ENCODE measurements at places on chromosomes 12 and 14.
A peak's percentile ranks its signal among the peaks of the same experiment; 100 is the strongest.

GRCh38 chr12:124917135-124917840 lies 2.8 kb upstream of the UBC start:
- peaks cover 5% of the 10 kb centered on the region for H3K36me3 ChIP-seq
- peak overlapping the region; percentile 20 for H3K4me3 ChIP-seq
- peaks cover 16% of the 10 kb centered on the region for H3K4me1 ChIP-seq
- H3K27me3 ChIP-seq = no peaks in the 10 kb centered on the region
- DNase-seq = peak; percentile 100

DNA sequence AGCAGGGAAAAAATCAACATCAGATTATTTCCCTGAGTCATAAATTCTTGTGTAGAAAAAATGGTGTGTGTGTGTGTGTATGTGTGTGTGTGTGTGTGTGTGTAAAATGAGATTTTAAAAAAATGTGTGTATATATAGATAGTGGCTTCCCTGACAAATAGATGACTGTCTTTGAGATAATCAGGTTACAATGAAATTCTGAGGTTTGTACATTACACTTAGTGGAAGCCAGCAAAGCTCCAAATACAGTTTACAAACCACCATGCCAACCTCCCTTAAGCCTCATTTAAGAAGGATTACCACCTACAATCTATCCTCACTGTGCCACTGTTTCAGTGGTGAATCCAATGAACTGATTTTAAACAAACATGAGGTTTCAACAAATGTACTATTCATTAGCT lies 93.8 kb downstream of the MED13L start:
- no peak for DNase-seq
- no peaks in the 10 kb centered on the region for H3K36me3 ChIP-seq
- peaks cover 6% of the 10 kb centered on the region for H3K4me1 ChIP-seq
- H3K4me3 ChIP-seq = no peak overlapping the region
- H3K27me3 ChIP-seq = no peaks in the 10 kb centered on the region

GRCh38 chr12:12010277-12011039 lies 60.3 kb upstream of the BCL2L14 start:
- no peaks in the 10 kb centered on the region for H3K36me3 ChIP-seq
- no peak overlapping the region for H3K4me3 ChIP-seq
- H3K27me3 ChIP-seq = no peaks in the 10 kb centered on the region
- peaks cover 6% of the 10 kb centered on the region for H3K4me1 ChIP-seq

DNA sequence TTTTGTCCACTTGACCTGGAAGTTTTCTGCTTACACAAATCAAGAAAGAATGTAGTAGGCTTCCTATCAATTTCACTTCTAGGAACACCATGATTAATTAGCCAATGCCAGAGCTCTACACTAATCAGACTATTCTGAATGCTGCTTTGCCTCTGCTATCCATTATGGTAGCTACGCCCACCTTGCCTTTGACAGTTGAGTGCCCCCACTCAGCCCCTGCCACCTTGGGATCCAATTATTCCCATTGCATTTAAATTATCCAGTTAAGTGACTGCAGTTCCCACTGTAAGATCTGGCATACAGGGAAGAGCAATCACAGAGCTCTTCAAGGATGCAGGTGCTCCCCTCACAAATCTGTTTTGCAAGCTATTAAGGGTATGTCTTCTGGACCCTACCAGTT lies 47.5 kb downstream of the FIGNL2 start:
- no peaks in the 10 kb centered on the region for H3K4me1 ChIP-seq
- no peak for DNase-seq
- H3K4me3 ChIP-seq = no peak overlapping the region
- no peaks in the 10 kb centered on the region for H3K27me3 ChIP-seq
- H3K36me3 ChIP-seq = no peaks in the 10 kb centered on the region

DNA sequence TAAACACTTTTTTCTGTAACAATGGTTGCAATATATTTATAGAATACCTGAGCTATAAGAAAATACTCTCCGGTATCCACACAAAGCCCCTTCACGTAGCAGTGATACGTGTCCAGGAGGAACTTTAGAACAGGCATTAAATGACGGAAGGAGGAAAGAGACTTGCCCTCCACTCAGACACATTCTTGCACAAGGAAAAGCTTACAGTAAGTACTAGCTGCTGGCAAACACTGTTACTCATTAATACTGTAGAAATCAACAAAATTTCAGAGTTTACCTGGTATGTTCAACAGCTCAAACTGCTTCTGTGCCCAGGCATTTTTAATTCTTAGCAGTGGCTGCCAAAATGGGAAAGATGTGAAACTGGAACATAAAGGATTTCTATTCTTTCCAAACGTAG lies 41.7 kb downstream of the PRKD1 start:
- no peak overlapping the region for H3K27ac ChIP-seq
- no peak for DNase-seq
- H3K36me3 ChIP-seq = no peaks in the 10 kb centered on the region
- H3K4me3 ChIP-seq = no peak overlapping the region
- no peaks in the 10 kb centered on the region for H3K4me1 ChIP-seq

GRCh38 chr14:87282266-87282665 lies 710.7 kb downstream of the GALC start:
- H3K36me3 ChIP-seq = no peaks in the 10 kb centered on the region
- H3K27me3 ChIP-seq = no peaks in the 10 kb centered on the region
- peaks cover 2% of the 10 kb centered on the region for H3K4me1 ChIP-seq
- DNase-seq = no peak
- no peak overlapping the region for H3K4me3 ChIP-seq

GRCh38 chr12:9751204-9752144 lies 9.2 kb downstream of the CD69 start:
- H3K27ac ChIP-seq = no peak overlapping the region
- no peaks in the 10 kb centered on the region for H3K4me1 ChIP-seq
- DNase-seq = peak; percentile 25

DNA sequence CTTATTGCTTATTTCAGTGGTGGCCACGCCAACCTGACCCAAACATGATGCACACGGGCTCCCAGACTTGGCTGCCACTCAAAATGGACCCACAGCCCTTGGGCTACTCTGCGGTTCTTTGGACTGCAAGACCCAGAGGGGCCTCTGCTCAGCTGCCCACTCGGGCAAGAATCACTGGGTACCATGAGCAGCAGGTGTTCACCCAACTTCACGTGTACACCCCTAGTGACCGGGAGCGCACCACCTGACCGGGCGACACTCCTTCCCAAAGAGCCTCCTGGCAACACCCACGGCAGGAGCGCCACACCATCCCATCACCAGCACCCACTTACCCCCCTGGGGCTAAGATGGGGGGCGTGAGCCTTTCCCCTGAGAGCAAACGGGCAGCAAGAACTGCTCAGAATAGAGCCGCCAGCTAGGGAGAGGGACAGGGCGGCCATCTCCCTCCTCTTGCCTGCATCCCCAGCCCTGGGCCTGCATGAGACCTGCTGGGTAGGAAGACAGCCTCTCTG lies 32.0 kb downstream of the CCNK start:
- no peak for DNase-seq
- no peaks in the 10 kb centered on the region for H3K4me1 ChIP-seq
- no peak overlapping the region for H3K4me3 ChIP-seq
- no peak overlapping the region for H3K27ac ChIP-seq

DNA sequence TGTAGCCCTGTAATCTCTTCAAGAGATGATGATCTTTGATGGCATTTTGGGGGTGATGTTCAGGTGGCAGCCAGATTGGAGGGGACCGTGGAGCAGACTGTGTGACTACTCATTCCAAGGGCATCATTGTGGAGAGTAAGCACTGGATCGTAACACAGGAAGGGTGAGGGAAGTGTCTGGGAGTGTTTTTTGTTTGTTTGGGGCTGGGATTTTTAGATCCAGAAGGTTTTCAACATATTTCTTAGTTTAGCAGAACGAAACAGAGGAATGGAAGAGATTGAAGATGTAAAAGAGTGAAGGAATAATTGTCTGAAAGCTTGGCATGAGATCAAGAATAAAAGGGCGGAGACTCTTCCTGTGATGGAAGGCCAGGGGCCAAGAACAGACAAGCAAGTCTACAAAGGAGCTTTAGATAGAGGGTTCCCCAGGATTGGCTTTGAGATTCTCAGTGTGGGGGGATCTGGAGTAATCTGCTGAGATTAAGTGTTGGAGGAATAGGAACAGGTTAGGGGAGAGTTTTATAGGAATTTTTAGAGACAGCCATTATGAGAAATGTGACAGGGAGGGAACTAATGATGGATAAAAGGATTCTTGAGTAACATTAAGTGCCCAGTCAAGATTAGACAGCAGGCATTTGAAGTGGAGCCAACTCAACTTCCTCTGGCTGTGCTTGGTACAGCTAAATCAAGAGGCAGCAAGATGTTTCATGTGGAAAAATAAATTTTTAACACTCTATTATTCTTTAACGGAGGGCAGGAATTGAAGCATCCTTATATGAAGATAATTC lies 79.7 kb upstream of the REP15 start:
- no peak for DNase-seq
- no peaks in the 10 kb centered on the region for H3K36me3 ChIP-seq
- no peak overlapping the region for H3K4me3 ChIP-seq
- H3K27ac ChIP-seq = no peak overlapping the region
- peaks cover 9% of the 10 kb centered on the region for H3K4me1 ChIP-seq
- H3K27me3 ChIP-seq = no peaks in the 10 kb centered on the region

DNA sequence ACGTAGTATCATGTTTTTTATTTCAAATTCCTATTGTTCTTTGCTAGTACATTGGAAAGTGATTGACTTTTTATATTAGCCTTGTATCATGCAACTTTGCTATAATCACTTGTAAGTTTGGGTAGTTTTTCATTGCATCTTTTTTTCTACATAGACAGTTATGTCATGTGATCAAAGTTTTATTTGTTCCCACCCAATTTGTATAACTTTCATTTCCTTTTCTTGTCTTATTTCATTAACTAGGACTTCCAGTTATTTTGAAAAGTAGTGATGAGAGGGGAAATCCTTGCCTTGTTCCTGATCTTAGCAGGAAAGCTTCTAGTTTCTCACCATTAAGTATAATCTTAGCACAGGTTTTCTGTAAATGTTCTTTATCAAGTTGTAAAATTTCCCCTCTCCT lies 9.8 kb upstream of the KRT6A start:
- no peaks in the 10 kb centered on the region for H3K36me3 ChIP-seq
- H3K27me3 ChIP-seq = no peaks in the 10 kb centered on the region
- no peak overlapping the region for H3K4me3 ChIP-seq
- H3K4me1 ChIP-seq = no peaks in the 10 kb centered on the region

DNA sequence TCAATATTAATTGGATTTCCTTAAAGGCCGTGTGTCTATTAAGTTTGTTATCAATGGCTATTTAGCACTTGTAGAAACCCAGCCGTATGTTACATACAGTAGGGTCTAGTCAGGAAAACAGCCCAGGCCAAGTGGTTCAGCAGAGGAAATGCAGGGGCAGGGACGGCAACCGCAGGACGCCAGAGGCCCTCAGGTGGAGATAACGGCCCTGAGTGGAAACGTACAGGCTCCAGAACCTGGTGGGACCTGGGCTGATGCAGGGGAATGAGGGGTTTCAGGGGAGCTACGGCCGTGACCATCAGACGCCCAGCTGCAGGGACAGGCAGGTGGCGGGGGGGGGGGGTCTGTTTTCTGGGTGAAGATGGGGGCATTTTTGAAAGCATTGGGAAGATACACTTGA lies 3.7 kb upstream of the ANKLE2 start:
- H3K27ac ChIP-seq = no peak overlapping the region
- H3K27me3 ChIP-seq = no peaks in the 10 kb centered on the region
- H3K4me1 ChIP-seq = no peaks in the 10 kb centered on the region

- no peaks in the 10 kb centered on the region for H3K36me3 ChIP-seq
- no peaks in the 10 kb centered on the region for H3K27me3 ChIP-seq
- peaks cover 2% of the 10 kb centered on the region for H3K4me1 ChIP-seq
- H3K27ac ChIP-seq = no peak overlapping the region
- no peak for DNase-seq
Observed at GRCh38 chr12:16524378-16524777, 81.6 kb downstream of the LMO3 start.

GRCh38 chr14:54627540-54628363 lies 60.8 kb downstream of the SAMD4A start:
- H3K4me3 ChIP-seq = no peak overlapping the region
- no peaks in the 10 kb centered on the region for H3K36me3 ChIP-seq
- H3K4me1 ChIP-seq = peaks cover 3% of the 10 kb centered on the region
- DNase-seq = peak; percentile 86

- no peaks in the 10 kb centered on the region for H3K36me3 ChIP-seq
- H3K4me1 ChIP-seq = no peaks in the 10 kb centered on the region
- H3K27me3 ChIP-seq = no peaks in the 10 kb centered on the region
- no peak overlapping the region for H3K27ac ChIP-seq
- no peak for DNase-seq
Observed at GRCh38 chr12:104494137-104494792, 37.5 kb downstream of the CHST11 start.

GRCh38 chr12:119803381-119803791 lies 73.7 kb downstream of the CIT start:
- no peak overlapping the region for H3K27ac ChIP-seq
- H3K27me3 ChIP-seq = no peaks in the 10 kb centered on the region
- H3K36me3 ChIP-seq = no peaks in the 10 kb centered on the region

DNA sequence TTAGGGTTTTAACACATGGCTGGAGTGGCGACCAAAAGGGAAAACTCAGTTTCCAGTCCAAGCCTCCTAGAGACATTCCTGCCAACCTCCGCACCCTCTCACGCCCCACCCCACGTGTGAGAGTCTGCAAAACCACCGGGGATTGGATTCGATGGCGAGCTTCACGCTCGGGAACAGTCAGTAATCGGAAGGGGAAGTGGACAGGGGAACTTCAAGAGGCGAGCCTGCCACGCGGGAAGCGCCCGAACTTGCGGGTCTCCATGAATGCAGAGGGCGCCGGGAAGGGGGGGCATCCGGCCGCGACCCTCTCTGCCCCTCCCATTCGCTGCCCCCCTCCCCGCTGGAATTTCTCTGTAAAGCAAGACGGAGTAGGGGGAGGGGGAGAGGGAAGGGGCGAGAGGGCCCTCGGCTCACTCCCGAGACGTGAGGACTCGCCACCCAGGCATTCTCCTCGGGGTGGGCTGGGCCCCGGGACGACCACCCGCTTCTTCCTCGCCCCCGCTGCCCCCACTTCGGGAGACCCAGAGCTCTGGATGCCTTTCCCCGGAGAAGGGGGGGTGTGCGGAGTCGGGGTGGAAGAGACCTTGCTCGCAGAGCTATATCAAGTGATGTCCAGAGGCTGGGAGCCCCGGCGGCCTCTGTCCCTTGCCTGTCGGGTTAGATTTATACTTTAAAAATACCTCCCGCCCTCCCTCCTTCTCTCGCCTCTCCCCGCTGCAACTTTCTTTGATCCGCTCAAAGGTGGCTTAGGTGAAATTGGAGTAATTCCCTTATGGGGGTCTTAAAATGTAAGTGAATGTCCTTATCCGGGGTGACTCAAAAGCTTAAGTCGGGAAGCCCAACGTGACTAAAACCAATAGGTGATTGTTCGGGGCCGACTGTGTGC lies 2.5 kb upstream of the CCND2 start:
- H3K4me3 ChIP-seq = peak overlapping the region; percentile 29
- no peaks in the 10 kb centered on the region for H3K36me3 ChIP-seq
- peak; percentile 90 for DNase-seq

- no peaks in the 10 kb centered on the region for H3K27me3 ChIP-seq
- no peak overlapping the region for H3K27ac ChIP-seq
- H3K36me3 ChIP-seq = no peaks in the 10 kb centered on the region
- no peak overlapping the region for H3K4me3 ChIP-seq
Observed at GRCh38 chr14:38592764-38593442, 337.0 kb upstream of the CLEC14A start.
